ENCODE measurements at places on chromosomes 3 and 15.

DNA sequence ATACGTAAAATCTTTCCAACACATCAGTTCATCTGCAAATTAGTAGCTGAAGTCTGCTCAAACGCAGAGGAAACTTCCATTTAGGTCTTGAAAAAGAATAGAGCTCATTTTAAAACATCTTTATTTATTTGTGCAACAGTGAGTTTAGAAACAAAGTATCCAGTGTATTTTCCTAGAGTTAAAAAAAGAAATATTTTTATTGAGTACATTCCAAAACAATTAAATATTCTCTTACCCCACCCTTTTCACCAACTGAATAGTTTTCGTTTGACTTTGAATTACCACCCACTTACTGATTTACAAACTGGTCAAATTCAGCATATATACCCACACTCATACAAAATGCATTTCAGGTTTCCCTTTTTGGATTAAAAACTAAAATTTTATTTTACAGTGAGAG is 104.7 kb downstream of the ZBTB20 start:
- no peak for DNase-seq

GRCh38 chr3:52819936-52820335 is 10.5 kb downstream of the ITIH4 start:
- DNase-seq = no peak

GRCh38 chr15:43274136-43274535 is 7.4 kb upstream of the TGM5 start:
- DNase-seq = no peak

- DNase-seq = no peak
These were observed 94.0 kb downstream of the LRRK1 start for GRCh38 chr15:101013201-101013550.

- DNase-seq = no peak
These were observed 204.1 kb downstream of the STXBP5L start for GRCh38 chr3:121111914-121112612.

DNA sequence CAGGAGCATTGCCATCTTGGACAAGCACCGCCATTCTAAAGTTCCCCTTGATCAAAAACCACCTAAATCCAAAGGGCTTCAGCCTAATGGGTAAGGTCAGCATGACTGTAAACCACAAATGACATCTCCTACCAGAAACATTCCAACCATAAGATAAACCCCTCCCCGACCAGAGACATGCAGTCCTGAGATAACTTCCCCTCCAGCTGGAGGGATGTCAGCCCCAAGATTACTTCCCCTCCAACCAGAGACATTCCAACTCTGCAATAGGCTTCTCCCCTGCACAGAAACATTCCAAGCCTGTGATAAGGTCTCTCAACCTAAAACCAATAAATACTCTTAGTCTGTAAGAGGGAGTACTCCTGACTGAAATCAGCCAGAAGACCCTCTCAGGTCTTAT is 62.7 kb upstream of the DNAJC19 start:
- no peak for DNase-seq

- DNase-seq = no peak
These were observed 164.7 kb downstream of the PGPEP1L start for GRCh38 chr15:98842973-98843285.

DNA sequence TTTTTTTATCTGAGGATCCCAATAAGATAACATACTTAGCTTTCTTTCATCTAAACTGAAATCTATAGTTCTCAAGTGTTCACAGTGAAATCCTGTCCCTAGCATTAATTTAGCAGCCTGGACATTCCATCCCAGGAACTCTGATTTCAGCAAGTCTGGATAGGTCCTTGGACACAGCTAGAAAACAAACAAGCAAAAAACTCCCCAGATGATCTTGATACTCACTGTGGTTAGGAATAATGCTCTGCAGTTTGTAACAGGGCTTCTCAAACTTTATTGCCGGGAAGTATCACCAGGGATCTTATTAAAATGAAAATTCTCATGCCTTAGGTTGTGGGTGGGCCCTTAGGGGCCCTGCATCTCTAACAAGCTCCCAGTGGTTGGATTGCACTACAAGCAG is 24.3 kb downstream of the THBS1 start:
- no peak for DNase-seq

GRCh38 chr15:31307270-31308184 is 19.1 kb upstream of the KLF13 start:
- DNase-seq = no peak

DNA sequence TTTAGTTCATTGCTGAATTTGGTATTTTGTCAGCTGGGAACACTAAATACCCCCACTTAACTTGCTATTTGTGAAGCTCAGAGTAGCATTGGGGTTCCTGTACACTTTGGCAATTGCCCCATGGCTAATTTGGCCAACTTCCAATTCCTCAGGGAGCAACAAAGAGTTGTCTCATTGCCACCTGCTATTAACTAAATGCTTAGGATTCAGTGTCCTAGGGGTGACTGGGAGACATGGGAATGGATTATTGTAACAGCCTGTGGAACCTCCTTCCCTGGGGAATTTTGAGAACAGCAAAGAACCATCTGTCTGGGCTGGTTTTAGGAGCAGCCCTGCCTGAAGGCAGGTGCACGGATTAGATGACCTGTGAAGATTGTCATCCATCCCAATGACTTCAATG is 437.4 kb upstream of the TPRG1 start:
- DNase-seq = no peak

- no peak for DNase-seq
These were observed 153.7 kb upstream of the KCNMB2 start for GRCh38 chr3:178382449-178383061.

DNA sequence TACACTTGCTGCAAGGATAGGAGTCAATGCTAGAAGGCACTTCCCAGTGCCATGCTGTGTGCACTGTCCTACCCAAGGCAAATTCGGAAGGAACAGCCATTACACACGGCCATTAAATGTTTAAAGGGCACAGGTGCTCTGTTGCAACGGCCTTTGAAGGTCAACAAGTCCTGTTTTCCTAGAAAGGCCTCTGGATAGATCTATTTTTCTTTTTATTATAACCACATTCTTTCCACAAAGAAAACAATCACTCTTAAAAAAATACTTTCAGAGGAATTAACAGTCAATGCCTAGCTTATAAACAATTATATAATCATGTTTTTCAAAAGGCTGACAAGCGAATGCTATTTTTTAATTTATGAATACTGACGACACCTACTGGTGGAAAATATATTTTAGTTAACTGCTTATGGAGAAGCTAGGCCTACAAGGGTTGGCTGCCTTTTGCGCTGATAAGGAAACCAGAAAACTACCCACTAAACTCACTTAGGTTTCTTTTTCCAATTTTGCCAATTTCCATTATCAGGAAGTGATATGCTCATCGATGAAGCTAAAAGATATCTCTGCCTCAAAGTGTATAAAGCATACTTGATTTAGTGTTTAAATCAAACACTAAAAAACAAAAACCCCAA is 2.4 kb downstream of the ARHGEF3 start:
- DNase-seq = no peak

DNA sequence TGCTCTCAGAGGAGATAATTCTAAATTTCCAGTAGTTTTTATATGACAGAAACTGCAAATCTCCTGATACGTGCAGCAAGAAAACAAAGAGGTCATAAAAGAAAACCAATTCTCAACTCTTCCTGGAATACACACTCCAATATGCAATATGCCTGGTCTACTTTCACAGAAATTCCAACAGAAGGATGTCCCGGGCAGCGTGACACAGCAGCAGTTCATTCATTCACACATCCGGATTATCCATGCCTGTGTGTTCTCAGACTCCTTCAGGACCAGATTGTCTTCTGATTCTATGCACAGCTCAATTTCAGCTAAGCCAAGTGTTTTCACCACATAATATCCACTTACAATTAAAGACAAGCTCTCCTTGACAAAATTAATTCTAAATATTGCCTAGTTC is 64.3 kb downstream of the FBN1 start:
- DNase-seq = no peak

DNA sequence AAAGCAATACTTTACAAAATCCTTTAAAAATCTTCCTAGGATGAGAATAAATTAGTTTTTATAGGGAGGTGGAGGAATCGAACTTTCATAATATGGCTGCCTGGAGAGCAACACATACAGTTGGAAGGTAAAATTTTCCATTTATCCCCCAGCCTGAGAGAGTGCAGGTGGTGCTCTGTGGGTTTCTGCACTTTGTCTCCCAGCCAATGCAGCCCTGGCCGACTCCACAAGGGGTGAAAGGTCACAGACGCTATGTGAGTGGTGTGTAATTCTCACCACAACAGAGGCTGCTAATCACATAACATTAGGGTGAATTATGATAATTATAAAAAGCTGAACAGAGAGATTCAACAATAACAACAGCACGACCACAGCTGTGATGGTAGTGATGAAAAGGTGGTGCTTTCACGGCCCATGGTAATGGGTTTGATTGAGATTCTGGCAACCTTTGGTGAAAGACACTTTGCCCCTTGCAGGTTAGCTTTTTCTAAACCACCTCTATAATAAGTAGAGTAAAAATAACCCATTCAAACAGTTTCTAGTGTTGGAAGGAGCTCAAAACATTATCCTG is 30.1 kb upstream of the NANOGP8 start:
- no peak for DNase-seq

DNA sequence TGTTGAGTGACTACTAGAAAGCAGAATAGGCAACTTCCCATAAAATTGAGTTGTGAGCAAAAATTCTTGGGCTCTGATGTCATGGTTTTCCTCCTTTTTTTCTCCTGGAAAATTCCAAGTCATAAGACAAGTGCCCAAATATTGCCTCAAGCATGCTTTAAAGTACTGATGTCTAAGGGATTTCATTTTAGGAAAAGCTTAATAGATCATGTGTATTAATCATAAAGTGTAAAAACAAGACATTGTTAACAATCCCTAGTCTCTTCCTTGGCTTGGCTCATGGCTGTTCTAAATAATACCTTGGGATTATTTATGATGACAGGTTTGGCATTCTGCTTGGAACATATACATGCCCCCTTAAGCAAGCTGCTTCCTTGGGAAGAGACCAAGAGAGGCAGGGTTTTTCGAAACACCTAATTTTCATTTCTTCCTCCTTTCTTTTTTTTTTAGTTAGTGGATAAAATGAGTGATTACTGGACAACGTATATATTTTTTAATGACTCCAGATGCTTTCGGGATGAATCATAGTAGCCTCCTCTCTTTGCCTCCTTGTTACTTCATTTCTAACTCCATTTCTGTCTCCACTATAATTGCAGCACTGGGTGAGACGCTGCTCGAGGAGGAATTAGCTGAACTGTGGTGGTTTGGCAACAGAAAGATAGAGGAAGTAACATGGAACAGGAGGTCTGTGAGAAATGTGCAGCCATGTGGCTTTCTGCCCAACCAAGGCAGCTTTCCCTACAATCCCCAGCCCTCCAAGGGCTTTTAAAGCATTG is 104.9 kb downstream of the TPRG1 start:
- no peak for DNase-seq
